Neural cell (in vitro differentiated cells): ENCODE measurements at places on chromosomes 2 and 18. TPM values are rescaled to one million over a fixed set of nuclear protein-coding genes. Genes with fewer than 3 reads are reported as not detected.

Gene IL1RN
- polyA plus RNA-seq = not detected in 2 replicates

Gene PRKAG3
- polyA plus RNA-seq = not detected in 2 replicates

Gene KLHL14
- polyA plus RNA-seq = 0.33 and 0.90 TPM in 2 replicates

Gene LRP2
- 1.8 and 4.1 TPM in 2 replicates for polyA plus RNA-seq

Gene IGFBP2
- polyA plus RNA-seq = 150 and 174 TPM in 2 replicates

Gene TFCP2L1
- polyA plus RNA-seq = 0.04 TPM in 1 of 2 replicates, not detected in the other

Gene DLX2
- 7.7 and 9.3 TPM in 2 replicates for polyA plus RNA-seq

Gene TWIST2
- not detected in 2 replicates for polyA plus RNA-seq

Gene DOK1
- polyA plus RNA-seq = 0.30 and 0.79 TPM in 2 replicates

Gene INHBB
- 0.10 TPM in 1 of 2 replicates, not detected in the other for polyA plus RNA-seq

Gene ST8SIA3
- polyA plus RNA-seq = 22.9 and 27.4 TPM in 2 replicates

Gene CARF
- polyA plus RNA-seq = 20.1 and 32.2 TPM in 2 replicates

Gene RGPD5
- polyA plus RNA-seq = 20.2 and 22.1 TPM in 2 replicates

Gene VIT
- polyA plus RNA-seq = not detected in 2 replicates

Gene TMEM17
- polyA plus RNA-seq = 7.1 and 8.6 TPM in 2 replicates

Gene L3MBTL4
- 0.16 and 0.90 TPM in 2 replicates for polyA plus RNA-seq
